ENCODE measurements at places on chromosomes 7 and 10.

DNA sequence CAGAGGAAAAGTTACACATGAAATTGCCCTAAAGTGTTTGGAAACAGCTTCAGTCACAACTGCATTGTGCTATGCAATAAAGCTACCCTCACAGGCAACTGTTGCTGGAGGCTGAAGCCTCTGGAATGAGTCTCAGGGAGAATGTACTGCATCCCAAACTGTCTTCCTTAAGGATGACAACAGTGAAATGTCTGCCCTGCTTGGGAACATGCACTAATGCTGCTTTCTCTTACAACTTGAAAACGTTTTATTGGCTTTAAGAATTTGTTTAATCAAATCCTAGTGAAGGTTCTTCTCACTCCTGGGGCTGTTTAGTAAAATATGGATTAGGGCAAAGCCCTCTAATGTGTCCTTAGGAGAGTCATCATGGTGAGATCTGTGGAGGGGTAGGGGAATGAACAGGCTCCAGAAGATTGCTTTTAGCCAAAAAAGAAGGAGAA is 215.4 kb downstream of the TWIST1 start:
- no peak for DNase-seq

DNA sequence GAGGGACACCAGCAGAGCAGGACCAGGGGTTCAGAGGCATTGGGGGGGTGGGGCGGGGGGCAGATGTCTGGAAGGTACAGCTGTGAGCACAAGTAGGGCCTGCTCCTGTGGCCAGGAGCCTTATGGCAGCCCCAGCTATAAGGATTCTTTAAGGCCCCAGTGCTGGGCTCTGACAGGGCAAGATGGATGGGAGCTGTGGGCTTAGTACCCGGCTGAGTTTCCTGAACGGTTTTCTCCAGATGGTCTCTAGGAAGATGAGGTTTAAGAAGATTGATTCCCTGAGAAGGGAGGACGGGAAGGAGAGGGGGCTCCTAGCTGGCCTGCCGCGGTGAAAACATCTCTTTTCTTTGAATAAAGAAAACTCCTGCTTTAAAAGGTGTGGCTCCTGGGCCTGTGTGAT is 30.1 kb upstream of the COMTD1 start:
- no peak for DNase-seq

DNA sequence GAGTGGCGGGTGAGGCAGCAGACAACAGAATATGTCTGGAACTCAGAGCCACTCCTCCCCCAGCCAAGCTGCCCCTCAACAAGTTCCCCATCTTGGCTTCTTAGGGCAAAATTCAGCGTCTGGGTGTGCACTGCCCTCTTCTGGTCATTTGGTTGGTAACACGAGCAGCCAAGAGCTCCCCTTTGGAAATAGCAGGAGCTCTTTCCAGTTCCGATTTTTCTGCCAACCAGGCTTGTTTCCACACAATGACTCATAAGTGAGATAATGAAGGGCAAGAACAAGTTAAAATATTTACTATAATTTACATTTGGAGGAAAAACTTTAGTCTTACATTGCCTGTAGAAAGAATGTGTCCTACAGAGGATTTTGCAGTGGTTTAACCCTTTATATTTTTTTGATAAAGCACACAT is 70.5 kb downstream of the ADCYAP1R1 start:
- DNase-seq, result no peak

- no peak for DNase-seq
These were observed 11.4 kb upstream of the FAM53B start for GRCh38 chr10:124755581-124755980.

DNA sequence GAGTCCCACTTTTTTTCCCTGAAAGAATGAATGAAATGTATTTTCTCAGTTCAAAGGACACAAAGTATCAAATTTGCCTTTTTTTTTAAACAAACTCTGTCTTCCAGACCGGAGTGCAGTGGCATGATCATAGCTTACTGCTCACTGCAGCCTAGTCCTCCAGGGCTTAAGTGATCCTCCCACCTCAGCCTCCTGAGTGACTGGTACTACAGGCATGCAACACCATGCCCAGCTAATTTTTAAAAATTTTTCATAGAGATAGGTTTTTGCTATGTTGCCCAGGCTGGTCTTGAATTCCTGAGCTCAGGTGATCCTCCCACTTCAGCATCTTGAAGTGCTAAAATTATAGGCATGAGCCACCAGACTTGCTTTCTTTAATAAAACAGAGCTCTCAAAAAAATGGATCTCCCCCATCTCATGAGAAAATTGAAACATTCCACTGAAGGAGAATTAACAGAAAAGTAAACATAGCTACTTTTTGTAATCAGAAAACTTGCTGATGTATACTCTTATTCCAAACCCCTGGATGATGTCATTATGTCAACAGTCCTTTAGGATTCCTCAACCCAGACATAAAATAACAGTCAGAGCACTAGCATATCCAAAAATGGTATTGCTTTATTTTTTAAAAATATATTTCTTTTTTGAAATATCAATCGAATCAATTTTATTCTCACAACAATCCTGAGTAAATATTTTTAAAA is 12.3 kb upstream of the TRDMT1 start:
- DNase-seq, result no peak

DNA sequence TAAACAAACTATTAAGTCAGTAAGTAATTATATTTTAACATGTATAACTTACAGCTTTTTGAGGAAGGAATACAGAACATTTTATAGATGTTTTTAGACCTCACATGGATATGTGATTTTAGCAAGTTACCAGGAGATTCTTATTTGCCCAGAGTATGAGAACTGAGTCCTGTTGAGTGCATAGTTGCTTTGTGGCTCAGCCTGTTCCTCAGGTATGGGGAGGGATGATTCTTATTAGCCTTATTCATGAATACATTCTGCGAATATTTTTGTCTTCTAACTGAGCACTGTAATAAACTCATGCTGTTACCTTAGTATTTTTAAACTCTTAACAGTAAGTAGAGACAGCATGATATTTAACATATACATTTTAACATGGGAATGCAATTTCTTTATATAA is 17.9 kb downstream of the BTAF1 start:
- DNase-seq, result no peak

DNA sequence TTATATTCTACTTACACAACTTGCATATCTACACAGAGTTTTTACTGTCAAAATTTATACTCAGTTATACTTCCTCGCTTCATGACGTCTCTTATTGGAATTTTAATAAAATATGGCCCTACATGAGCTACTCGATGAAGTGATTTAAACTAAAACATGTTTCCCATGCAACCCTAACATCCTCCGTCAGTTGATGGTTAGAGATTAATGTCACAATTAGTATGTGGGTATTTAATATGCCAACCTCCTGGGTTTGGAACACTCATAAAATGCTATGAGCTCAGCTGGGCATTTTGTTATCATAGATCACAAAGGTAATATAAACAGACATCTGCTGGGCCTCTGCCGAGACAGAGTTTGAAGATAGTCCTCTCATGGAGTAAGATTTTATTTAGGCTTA is 66.5 kb downstream of the GNAT3 start:
- no peak for DNase-seq

DNA sequence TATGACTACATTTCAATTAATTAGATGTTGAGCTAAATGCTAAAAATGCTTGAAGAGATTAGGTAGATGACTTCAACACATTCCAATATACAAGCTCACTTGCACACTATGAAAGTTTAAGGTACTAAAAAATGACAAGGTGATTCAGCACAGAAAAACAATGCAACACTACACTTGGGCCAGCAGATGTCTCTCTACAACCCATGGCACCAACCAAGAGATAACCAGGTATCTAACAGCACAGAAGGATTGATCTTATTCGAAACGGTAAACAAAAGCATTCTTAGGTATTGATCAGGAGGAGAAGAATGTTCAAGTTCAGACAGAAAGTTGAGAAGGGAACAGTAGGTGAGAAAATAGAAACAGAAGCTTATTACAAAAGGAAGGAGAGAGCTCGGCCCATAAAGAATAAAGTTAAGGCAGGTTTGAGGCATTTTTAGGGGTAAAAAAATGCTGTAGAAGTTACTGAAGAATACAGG is 248.2 kb upstream of the KLF14 start:
- no peak for DNase-seq

DNA sequence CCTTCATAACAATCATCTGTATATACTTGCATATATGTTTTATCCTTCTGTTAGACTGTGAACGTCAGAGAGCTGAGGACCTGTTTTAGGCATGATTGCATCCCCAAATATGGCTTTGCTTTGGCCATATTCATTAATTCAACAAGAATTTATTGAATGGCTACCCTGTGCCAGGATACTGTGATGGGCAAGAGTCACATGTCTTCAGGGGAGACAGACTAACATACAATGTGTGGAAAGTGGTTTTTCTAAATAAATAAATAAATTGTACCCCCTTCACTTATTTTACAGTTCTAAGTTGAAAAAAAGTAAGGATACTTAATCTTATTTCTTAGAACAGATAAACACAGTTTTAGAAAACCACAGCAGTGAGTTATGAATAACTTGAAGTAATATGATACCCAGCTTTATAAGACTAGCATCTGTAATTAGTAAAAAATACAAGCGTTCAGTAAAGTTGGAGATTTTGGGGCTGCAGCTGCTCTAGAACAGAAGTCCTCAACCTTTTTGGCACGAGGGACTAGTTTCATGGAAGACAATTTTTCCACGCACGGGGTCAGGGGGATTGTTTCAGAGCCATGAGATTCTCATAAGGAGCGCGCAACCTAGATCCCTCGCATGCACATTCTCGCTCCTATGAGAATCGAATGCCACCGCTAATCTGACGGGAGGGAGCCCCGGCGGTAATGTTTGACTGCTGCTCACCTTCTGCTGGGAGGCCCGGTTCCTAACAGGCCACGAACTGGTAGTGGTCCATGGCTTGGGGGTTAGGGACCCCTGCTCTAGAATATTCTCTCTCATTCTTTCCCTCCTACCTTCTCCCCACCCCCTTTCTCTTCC is 89.4 kb upstream of the MTPN start:
- no peak for DNase-seq
